ENCODE measurements at places on chromosomes 7 and 10. TPM values are rescaled to one million over a fixed set of nuclear protein-coding genes. Genes with fewer than 3 reads are reported as not detected.

- no peak for DNase-seq
Measured at GRCh38 chr7:20021831-20022230, 195.4 kb downstream of the MACC1 start.

The RTKN2 gene
- 1.1 TPM for total RNA-seq

The CXCL12 gene
- not detected for total RNA-seq

The NEBL gene
- total RNA-seq = 0.07 TPM

GRCh38 chr7:39948375-39948955, 1.6 kb upstream of the CDK13 start:
- peak; percentile 35 for DNase-seq

DNA sequence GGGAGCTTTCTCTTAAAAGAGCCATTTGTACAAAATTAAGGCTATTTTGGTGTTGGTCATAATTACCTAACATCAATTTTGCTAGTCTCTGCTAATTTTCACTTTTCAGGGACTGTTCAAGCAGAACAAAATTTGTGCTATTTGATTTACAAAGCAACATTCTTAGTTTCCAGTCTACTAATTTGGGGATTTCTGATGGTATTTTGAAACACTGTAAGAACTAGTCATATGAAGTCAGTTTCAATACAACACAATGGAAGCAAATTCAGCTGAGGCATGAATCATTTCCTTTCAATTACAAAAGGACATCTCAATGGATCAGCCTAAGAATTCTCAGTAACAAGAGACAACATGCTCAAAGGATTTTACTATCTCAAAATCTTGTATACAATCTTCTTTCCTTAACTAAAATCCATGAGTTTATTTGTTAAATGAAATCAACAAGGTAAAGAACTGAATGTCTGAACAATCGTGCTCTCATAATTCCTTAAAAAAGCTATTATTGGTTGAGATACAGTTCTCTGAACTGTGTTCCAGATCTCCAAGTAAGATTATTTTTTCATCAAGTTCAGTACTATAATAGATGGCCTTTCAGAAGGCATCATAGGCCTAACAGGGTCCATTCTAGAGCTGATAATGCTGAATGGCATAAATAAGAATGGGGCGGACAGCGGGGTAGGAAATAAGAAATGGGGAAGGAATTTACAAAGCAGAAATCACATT, 144.6 kb downstream of the NRCAM start:
- no peak for DNase-seq

GRCh38 chr7:155721056-155721455, 76.6 kb downstream of the RBM33 start:
- no peak for DNase-seq

GRCh38 chr7:80410081-80410480, 101.8 kb downstream of the GNAT3 start:
- DNase-seq = no peak

The MMP21 gene
- not detected for total RNA-seq

The C10orf67 gene
- 0.32 TPM for total RNA-seq

- no peak for DNase-seq
Measured at GRCh38 chr7:30465811-30466180, 12.8 kb downstream of the NOD1 start.

- DNase-seq = no peak
Measured at GRCh38 chr7:2603044-2603965, 28.5 kb upstream of the TTYH3 start.

The SLF2 gene
- 29.0 TPM for total RNA-seq

GRCh38 chr10:122050311-122050710, 61.3 kb downstream of the TACC2 start:
- no peak for DNase-seq

- DNase-seq = no peak
Measured at GRCh38 chr7:11675163-11675562, 156.8 kb downstream of the THSD7A start.

GRCh38 chr10:26474026-26474425, 35.9 kb downstream of the APBB1IP start:
- DNase-seq = no peak

GRCh38 chr7:47568547-47568946, 13.4 kb downstream of the TNS3 start:
- no peak for DNase-seq

DNA sequence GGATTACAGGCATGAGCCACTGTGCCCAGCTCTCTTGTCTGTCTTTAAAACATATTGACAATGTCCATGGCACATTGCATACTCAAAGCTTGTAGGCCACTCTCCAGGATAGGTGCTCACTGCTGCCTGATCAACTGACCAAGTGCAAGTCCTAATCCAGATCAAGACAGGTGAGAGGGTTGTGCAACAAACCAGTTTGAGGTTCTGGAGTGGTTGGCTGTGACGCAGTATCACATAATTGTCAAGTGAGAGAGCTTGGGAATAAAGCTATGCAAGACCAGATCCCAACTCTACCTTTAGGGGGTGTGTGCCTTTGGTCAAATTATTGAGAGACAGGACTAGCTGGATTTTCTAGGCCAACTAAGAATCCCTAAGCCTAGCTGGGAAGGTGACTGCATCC, 43.0 kb upstream of the OPN4 start:
- no peak for DNase-seq

The PPP1R17 gene
- not detected for total RNA-seq

The SFTPA1 gene
- total RNA-seq = not detected

The WNT8B gene
- 0.38 TPM for total RNA-seq

GRCh38 chr7:106134241-106134640, 22.1 kb upstream of the SYPL1 start:
- DNase-seq = no peak

The ADAM8 gene
- 106 TPM for total RNA-seq

DNA sequence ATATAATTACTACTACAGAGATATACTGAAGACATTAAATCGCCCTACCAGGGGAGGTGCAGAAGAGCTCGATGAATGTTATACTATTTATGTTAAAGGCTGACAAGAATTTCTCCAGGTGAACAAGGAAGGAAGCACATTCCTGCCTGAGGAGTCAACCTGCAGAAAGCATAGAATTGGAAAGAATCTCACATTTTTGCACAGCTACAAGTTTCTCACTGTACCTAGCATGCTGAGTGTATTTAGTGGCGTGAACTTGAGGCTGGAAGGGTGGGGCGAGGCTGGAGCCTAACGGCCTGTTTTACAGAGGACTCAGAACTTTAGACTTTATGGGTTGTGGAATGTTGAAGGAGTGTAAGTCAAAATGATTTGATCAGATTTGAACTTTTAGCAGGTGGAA, 373.6 kb upstream of the LRGUK start:
- no peak for DNase-seq

DNA sequence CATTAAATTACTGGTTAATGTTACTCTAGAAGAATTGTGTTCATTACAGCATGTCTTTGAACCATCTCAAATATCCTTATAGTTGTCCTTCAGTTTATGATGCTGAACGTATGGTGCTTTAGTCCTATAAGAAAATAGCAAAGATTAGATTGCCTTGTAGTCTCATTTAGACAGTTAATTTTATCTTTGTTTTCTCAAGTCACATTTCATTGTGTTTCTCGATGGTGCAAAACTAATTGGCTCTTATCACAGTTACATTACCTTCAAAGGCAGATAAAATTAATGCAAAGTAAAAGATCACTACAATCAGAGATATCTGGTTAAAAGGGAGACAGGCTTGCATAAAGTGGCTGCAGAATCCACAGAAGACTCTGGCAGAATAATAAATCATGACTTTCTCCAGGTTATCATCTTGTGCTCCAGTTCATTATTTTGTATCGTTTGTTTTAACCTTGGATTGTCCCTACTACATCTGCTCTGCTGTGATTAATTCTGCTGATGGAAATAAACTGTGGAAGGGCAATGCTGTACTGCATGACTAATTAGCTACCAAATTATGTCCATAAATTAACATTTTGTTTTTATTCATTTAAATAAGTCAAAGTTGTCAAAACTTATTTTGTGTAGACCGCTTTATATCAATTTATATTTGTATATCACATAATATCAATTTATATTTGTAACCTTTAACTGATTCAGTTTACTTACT, 24.2 kb downstream of the PRPS1L1 start:
- DNase-seq = no peak

DNA sequence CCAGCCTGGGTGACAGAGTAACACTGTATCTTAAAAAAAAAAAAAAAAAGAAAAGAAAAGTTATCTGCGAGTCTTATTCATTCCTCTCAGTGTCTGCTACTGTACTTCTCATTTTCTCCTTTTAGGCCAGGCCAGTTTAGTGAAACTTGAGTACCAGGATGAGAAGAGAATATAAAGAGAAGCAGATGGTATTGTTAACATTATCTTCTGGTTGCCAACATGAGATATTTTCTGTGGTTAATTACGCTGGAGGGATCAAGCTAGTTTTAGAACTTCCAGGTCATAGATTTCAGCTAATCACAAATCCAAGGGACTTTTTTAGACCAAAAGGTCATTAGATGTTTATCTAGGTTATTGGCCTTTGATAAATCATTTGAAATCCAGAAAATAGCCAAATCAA, 252.6 kb upstream of the SMIM30 start:
- no peak for DNase-seq

DNA sequence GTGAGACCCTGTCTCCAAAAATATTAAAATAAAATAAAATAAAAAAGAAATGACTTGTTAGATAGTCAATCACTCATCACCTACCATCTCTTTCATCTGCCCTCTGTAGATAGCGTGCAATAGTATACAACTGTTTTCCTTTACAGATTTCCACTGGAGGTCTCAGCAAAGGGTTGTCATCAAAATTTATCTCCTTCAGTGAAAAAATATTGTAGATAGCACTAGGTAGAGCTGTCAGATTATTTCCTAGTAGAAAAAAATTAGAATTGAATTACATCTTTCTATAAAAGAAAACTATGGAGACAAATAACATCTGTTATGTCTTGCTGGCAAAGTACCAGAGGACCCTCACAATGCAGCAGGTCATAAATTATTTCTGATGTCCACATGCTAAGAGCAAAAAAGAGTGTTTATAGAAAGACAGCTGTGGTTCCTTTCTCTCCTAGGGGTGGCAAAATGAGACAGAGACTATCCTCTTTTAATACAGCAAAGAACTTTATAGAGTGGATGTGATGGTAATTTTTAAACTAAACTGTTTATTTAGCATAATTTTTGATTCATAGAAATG, 16.3 kb upstream of the CYP51A1 start:
- no peak for DNase-seq

The NRG3 gene
- not detected for total RNA-seq

The NUTM2A gene
- total RNA-seq = 0.22 TPM

- no peak for DNase-seq
Measured at GRCh38 chr7:44110719-44111635, 6.8 kb downstream of the AEBP1 start.

The ABCC2 gene
- total RNA-seq = 0.87 TPM

The HYAL4 gene
- total RNA-seq = not detected
